Stimulated activated CD4-positive, alpha-beta T cell treated with anti-CD3 and anti-CD28 coated beads, Interleukin-15, amount 100 ng/mL, for 1 hour (primary cell): ENCODE measurements at places on chromosomes 2 and 18.

- no peak for DNase-seq
These were observed 146.7 kb downstream of the MYO3B start for GRCh38 chr2:170324640-170325046.

DNA sequence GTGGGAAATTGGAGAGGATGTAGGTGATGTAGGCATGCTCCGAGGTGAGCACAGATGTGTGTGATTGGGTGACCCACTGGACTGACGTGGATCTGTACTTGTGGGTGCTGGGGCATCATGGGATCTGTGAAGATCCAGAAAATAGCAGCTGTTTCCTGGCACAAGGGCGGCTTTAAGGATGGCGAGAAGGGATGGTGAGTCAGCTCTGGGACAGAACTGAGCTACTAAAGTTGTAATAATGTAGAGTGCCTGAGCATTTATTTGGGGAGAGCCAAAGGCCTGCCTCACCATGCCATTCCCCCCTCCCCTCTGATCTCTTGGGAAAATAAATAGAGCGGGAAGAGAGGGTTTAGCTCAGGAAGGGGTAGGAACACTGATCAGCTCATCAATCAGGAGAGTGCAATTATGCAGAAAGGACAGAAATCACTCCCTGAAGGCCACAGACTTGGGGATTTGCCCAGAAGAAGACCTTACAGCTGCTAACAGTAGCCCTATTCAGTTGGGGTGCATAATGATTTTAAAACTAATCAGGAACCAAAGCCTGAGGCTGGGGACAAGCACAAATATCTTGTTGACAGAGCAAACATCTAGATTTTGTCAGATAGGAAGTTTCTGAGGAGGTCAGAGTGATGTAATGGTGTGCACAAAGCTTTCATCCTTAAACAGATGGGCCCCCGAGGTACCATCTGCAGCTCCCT, 30.3 kb downstream of the TANC1 start:
- no peak for DNase-seq

DNA sequence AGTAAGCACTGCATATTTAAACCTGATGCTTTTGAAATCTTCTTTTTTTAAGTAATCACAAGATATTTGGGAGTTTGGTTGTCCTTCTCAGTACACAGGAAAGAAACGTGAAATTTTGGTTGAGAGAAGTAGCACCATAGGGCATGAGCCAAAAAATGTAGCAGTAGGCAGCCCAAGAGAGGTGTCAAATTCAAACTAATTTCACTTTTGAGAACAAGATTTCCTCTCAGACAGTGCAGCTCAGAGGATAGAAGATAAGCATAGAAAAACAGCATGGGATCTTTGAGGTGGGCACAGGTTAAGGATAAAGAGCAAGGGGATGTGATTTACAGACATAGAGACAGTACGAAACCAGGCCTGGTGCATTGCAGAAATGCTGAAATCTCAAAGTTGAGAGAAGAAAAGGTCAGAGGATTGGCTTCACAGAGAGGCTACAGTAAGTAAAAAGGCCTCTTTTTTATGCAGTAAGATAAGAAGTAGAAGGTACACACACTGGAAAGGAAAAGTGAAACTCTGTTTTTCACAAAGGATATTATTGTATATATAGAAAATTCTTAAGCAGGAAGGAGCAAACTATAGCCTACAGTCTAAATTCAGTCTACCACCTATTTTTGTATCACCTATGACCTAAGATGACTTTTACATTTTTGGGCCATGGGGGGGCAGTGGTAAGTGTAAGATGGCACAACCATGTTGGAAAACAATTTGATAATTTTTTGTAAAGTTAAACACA, 89.8 kb downstream of the PKP4 start:
- no peak for DNase-seq

DNA sequence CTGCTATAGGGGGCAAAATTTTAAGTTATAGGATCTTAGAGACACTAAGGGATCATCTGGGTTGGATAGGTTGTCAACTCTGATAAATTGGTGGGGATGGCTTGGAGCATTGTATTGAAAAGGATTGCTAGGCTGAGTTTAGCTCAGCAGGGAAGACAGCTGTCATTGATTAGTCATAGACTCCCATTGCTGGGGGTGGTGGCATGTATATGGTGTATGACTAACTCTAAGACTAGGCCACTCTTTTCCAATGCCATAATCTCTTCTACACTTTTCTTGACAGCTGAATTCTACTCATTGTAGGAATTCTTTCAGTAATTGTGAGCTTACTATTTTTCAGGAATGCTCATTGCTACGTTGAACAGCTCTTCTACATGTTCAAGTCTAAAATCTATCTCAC, 81.3 kb upstream of the PELI1 start:
- DNase-seq, result no peak

- DNase-seq, result peak; percentile 52
These were observed 1.1 kb upstream of the CXCR4 start for GRCh38 chr2:136118819-136119716.

DNA sequence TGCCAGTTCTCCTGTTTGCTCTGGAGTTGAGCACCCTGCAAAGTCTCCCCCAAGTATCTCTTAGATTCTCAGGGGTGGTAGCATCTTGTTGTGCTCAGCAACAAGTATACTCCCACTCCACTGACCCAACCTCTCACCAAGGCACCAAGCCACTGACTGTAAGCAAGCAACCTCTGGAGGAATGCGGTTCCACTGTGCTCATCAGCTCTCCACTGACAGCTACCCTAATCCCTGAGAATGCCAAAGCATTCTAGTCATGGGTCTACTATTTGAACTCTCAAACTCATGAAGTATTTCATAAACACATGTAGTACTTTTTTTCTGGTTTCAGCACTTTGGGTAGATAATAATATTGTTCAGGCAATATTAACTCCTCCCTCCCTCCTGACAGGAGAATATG, 170.0 kb downstream of the EPHA4 start:
- no peak for DNase-seq

DNA sequence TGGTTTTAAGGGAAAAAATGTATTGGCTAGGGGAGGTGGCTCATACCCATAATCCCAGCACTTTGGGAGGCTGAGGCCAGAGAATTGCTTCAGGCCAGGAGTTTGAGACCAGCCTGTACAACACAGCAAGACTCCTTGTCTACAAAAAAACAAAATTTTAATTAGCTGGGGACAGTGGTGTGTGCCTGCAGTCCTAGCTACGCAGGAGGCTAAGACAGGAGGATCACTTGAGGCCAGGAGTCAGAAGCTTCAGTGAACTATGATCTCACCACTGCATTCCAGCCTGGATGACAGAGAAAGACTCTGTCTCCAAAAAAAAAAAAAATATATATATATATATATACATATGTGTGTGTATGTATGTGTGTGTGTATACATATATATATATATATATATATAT, 18.5 kb downstream of the CCDC88A start:
- no peak for DNase-seq

GRCh38 chr2:215171151-215171550, 32.7 kb upstream of the ABCA12 start:
- DNase-seq, result no peak

DNA sequence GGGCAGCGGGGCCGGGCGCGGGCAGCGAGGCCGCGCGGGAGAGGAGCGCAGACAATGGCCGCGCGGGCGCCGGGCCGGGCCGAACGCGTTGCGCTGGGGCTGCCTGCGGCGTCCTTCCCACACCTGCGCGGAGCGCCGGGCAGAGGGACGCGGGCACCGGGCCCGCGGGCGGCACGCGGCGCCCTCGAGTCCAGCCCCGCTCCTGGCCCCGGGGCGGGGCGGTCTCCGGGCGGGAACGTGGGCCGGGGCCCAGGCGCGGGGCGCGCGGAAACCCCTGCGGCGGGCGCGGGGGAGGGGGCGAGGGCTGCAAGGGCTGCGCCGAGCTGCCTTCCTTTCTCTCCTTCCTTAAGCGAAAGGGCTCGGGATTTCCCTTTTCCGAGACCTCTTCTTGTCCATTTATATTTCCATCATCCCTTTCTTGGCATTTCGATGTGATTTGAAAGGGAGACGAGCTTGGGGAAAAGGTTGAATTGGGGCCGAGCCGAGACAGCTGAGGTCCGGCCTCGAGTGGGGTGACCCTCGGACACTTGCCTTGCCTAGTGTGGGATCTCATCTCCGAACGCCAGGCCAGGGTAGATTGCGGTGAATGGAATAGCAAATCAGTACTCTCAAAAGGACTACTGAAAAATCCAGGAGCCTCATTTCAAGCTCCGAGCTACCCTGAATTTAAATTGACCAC, 676 bp downstream of the KLHL23 start:
- DNase-seq, result peak; percentile 12

GRCh38 chr2:238505119-238505891, 78.6 kb downstream of the ASB1 start:
- no peak for DNase-seq

DNA sequence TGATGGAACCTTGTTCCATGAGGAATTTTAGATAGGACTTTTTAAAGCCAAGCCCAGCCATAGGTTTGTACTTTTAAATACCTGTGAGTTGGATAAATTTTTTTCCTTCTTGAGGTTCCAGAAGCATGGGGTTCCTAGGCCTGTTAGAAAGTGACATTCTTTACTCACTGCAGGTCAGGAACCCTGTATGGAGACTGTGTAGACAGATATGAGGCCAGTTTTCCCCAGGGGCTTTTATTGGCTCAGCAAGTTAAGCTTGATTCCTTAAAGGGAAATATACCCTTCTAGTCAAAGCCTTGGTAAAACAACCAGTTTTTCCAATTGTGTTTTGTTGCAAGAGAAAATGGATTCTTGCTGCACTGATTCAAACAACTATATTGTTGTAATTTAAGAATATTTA, 38.4 kb upstream of the GMCL1 start:
- no peak for DNase-seq

GRCh38 chr2:207119048-207119447, 46.7 kb downstream of the KLF7 start:
- DNase-seq, result no peak
